ENCODE measurements at places on chromosomes 7 and 10. TPM values are rescaled to one million over a fixed set of nuclear protein-coding genes. Genes with fewer than 3 reads are reported as not detected.

GRCh38 chr7:120994512-120995410 lies 6.2 kb downstream of the CPED1 start:
- DNase-seq: no peak

GRCh38 chr7:142669074-142669654 lies 80.1 kb upstream of the PRSS1 start:
- no peak for DNase-seq

- DNase-seq: no peak
These were observed 18.2 kb downstream of the WBP1L start for GRCh38 chr10:102761981-102762380.

DNA sequence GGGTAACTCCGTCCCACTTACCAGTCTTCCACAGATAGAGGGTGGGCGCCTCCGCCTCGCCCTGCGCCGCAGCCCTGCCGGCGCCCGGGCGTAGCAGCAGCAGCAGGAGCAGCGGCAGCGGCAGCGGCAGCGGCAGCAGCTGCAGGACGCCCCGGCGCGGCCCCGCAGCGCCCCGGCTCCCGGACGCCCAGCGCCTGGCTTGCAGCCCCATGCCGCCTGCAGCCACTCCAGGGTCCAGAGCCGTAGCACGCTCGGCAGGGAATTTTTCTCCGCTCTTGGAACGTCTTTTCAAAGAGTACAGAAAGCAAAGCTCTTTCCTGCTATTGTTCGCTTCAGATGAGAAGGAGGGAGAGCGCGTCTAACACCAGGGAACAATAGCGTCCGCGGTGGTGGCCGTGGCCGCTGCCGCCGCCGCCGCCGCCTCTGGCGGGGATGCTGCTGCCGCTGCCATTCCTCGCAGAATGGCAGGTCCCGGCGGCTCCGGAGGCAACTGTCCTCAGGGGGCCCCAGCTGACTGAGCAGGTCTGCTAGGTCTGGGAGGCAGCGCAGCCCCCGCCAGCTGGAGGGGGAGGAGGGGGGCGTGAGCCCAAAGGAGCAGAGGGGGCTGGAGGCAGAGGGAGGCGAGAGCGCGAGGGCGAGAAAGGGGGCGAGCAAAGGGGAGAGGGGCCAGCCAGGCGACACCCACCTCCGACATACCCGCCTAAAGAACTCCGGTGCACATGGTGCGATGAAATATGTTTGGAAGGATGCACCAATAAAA lies at the start of gene THSD7A:
Gene THSD7A, minus strand, starts transcription at position 463 of the 760 bp plus-strand sequence. Its CDS starts 252 bp downstream, at position 211.
- no peak for DNase-seq

- no peak for DNase-seq
These were observed 35.0 kb downstream of the AUTS2 start for GRCh38 chr7:69633122-69633831.

DNA sequence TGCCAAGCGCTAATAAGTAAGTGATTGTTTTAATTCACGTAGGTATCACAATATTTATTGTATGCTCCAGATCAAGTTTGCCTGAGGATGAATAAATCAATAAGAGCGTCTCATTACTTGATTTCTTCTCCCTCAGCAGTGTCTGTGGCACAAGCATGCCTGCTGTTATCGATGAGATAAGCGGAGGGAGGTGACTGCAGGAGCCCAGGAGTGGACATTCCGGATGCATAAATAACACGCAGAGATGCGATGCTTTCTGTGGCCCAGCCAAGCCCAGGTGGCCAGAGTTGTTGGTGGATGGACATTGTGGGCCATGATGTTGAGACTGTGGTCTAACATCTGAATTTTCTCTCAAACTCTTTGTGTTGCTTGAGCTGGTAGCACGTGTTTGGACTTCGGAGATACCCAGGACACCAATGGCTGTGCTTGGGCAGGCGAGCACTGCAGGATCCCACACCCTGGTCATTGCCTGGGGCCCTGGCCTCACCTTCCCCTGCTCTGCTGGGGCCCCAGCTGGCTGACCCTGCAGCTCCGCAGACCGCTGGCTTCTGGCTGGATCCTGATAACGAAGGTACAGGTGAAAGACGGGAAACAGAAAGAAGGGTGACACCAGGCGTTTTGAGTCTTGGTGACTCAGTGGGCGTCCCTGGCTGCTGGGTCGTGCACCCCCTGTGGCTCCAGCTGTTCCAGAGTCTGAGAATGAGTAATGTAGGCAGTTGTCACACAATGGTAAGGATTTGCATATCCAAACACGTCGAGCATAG lies 31.2 kb upstream of the MNX1 start:
- DNase-seq: no peak

- DNase-seq: no peak
These were observed 38.0 kb downstream of the RAB18 start for GRCh38 chr10:27541796-27542729.

GRCh38 chr7:155486783-155487508 lies 29.0 kb downstream of the EN2 start:
- DNase-seq: no peak

DNA sequence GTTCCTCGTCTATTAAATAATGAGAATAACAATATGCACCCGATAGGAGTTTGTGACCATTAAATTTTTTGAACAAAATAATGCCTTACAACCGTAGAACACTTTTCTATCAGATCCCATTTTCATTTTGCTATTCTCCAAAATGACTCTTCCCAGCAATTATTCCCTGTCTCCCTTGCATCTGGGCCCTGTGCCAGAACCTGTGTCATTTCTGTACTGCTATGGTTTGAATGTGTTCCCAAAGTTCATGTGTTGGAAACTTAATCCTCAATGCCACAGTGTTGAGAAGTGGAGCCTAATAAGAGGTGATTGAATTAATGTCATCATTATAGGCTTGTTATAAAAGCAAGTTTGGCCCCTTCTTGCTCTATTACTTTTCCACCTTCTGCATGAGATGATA lies 33.2 kb upstream of the SMNDC1 start:
- no peak for DNase-seq

GRCh38 chr10:103739039-103739764 lies 116.2 kb downstream of the SH3PXD2A start:
- peak; percentile 17 for DNase-seq

DNA sequence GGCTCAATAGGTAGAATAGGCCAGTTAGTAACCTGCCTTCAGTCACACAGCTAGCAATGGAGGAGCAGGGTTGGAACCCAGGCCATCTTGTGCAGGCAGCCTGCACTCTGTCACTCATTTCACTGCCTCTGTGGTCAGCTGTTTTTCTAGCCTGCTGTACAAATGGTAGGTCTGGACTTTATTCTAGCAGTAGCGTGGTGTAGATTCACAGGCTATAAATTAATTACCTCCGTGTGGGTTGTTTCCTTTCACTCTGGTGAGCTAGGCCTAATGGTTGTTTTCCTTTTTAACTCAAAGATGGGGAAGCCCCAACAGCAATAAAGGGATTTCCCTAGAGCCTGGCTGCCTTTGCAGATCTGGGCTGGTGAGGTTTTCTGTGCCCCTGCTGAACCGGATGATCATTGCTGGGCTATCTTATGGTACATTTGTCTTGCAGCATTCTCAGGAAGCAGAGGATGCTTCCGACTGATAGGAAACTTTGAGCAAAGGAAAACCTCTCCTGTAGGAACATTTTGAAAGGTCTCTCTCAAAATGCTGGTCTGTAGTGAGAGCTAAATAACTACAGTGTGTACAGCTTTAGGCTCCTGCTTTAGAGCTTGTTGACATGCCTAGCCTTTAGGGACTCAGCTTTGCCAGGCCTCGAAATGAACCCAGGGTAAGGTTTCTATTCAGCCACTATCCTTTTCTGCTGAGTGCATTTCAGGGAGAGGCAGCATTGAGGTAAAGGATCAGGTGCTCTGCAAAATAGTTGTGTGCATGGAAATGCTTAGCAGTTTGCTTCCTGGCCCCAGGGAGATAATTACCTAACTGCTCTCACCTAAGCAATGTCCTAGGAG lies 157.4 kb downstream of the ST7 start:
- no peak for DNase-seq

- no peak for DNase-seq
These were observed 43.1 kb downstream of the MINPP1 start for GRCh38 chr10:87547734-87548311.

DNA sequence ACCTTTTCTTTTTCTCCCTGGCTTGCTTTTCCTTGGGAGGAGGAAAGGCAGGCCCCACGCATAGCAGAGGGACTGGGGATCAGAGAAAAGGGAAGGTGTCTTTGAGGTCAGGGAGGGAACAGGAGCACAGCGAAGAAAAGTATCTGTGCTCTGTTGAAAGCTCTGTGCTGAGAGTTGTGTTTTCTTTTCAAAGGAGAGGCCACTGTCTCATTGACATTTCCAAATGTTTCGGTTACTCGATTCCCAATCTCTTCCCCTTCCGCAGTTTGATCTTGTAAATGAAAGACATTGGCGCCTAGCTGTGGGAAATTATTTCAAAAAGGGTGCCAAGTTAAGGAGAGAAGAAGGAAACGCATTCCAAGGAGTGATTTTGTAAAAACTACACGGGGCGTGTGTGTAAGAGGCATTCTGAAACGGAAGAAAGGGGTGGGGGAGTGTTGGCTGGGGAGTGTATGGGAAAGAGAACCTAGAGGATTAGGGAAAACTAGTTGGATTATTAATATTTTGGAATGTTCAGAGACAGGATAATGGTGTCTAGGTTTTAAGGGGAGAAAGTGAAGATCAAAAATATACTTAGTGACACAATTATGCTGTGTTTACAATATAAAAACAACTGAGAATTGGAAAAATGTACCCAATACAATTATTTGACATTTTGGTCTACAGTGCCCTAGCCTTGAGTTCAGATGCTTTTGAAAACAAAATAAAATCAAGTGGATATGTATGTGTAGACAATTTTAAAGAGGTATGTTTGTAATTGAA lies 708 bp downstream of the KLHDC10 start:
- DNase-seq: no peak

DNA sequence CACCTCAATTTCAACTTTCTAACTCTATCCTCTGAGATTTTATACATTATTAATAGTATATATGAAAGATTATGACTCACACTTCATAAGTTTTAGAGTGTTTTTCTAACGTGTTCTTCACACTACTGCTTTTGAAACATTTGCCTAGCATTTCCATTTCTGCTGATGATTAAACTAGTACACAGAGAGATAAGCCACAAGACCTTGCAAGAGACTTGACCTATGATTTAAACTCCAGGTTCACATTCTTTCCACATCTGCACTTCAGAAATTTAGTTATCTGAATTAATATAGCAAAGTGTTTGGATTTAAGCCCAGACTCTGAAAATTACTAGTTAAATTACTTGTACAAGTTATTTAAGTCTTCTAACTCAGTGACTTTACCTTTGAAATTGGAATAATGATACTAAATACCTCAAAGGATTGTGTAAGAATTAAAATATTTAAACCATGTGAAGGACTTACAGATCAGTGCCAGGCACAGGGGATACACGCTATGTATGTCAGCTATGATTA lies 66.6 kb downstream of the PCLO start:
- DNase-seq: no peak

DNA sequence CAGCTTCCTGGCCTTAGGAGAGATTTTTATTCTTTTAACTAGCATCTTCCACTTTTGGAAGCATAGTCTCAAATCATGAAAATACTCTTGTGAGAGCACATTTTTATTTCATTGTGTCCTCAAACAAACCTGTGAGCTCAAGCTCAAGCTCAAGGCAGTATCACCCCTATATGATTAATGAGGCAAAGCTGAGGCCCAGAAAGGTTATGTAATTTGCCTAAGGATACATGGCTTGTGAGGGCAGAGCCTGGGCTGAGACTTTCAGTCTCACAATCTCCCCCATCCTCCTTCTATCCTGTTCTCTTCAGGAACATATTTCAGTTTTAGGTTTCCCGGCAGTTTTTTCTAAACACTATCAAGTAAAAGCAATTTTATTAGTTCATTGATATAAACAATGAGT lies 359.5 kb downstream of the PTEN start:
- no peak for DNase-seq

DNA sequence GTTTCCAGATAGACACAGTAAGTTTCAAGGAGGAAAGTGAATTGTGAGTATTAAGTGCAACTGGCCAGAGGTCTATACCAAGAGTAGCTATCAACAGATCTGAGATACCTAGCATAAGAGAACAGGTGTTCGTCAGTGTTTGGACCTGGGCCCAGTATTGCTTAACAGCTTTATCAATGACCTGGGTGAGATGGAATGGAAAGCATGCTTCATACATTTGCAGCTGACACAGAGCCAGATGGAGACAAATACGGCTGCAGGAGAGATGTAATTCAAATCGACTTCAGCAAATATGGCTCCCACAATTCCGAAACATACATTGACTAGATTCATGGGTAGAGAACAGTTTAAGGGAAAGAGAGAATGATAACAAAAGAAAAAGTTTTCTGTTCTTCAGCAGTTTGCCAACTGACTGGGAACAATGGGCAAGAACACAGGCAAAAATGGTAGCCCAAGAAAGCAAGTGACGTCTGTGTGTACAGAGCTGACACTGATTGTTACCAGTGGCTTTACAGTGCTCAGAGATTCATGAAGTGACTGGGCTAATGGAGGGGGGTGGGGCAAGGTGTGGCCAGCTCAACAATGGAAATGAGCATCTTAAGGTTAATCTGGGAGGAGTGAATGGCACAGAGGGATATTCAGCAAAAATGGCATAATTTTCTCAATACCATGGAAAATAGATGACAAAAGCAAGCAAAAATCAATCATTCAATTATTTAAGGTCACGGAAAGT lies 28.0 kb upstream of the COBL start:
- DNase-seq: no peak

- DNase-seq: no peak
These were observed 110.7 kb downstream of the RNF32 start for GRCh38 chr7:156751319-156751718.

DNA sequence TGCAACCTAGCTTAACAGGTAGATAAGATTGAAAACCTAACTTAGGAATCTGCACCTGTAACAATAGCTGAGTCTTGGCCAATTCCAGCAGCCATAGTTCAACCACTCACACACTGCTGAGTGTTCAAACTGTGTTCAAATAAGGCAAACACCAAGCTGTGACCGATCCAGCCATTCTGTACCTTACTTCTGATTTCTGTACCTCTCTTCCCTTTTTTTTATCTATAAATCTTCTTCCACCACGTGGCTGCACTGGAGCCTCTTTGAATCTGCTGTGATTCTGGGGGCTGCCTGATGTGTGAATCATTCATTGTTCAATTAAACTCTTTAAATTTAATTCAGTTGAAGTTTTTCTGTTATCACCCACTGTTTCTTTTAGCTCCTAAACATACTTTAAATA lies 15.7 kb upstream of the FOXL3 start:
- DNase-seq: no peak

DNA sequence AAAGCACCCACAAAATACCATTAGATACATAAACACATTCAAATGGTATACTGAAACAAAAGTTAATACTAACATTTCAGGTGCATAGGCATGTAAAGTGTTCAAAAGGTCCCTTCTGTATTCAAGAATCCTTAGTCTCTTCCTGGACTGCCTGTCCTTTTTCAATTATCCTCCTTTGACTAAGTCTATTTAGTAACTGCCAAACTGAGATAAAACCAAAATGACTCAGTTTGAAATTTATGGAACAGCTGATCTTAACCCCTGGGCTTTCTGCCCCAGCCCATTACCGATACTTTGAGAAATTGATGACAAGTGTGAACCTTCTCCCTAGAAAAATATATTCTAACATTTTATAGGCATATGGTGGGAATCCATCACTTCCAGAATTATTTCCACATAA lies 5.4 kb downstream of the EPC1 start:
- DNase-seq: no peak

The NODAL gene
- total RNA-seq: not detected

The ADRA2A gene
- total RNA-seq: 13.3 TPM

The THNSL1 gene
- 2.7 TPM for total RNA-seq

The GJD4 gene
- not detected for total RNA-seq

Measured in tibial nerve (tissue), 4 donors.